Caco-2 (cell line): ENCODE measurements at places on chromosomes 6 and 20. TPM values are rescaled to one million over a fixed set of nuclear protein-coding genes. Genes with fewer than 3 reads are reported as not detected.

DNA sequence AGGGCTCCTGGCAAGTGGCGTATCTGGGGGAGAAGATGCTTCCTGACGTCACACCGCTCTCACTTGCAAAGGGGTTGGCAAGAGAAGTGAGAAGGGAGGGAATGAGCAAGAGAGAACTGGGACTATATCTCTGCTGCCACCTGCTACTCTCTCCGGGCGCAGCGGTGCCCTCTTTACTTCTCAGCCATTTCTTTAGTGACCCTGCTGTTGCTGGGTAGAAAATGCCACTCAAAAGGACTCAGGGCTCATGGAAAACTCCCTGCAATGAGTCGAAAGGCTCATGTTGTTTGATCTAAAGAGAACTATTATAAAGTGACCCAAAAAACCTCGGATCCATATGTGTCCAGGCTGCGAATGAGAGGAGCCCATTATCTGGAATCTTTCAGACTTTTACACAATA, 401.8 kb downstream of the SAMD5 start:
- no peaks in the 10 kb centered on the region for H3K27me3 ChIP-seq
- H3K27ac ChIP-seq: no peak overlapping the region
- no peak for DNase-seq
- no peak overlapping the region for H3K4me3 ChIP-seq

RRBP1 gene
- total RNA-seq: 665 and 758 TPM in 2 replicates

DNA sequence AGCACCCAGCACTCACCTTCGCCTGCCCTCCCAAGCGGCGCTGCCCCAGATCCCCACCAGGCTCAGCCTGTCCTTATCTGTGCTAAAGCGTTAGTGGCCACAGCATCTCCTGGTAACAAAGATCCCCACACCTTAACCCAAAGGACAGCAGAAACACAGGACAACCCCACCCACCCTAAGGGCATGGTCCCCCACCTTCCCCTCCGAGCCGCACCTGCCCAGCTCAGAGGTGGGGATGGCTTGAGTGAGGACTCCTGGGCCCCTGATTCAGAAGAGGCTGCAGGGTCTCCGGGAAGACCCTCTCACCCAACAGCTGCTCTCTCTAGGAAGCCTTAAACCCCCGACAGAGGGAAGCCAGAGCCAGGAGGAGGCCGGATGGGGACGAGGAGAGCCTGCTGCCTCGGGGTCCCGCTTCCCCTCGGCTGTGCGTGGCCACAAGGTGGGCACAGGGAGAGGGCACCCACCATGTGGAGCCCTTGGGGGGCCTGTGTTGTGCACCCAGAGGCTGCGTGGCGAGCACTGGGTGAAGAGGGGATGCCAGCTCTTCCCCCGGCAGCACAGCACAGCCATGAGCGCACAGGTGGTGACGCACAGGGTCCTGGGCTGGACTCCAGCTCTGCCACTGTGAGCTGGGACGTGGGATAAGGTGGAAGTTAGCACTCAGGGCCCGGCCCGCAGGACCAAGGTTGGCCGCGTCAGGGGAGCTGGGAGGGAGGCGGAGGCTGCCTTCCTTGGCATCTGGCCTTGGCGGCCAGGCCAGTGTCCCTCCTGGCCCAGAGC, 31.9 kb upstream of the MRGBP start:
- H3K27me3 ChIP-seq: no peaks in the 10 kb centered on the region; the same call in none of the 2 replicates
- no peak overlapping the region for H3K4me3 ChIP-seq
- H3K4me1 ChIP-seq: peaks cover 13% of the 10 kb centered on the region
- no peak for DNase-seq
- no peaks in the 10 kb centered on the region for H3K36me3 ChIP-seq
- no peak overlapping the region for H3K27ac ChIP-seq

PGC gene
- total RNA-seq: 8.9 and 12.2 TPM in 2 replicates

SEMG1 gene
- total RNA-seq: not detected in 2 replicates

DNA sequence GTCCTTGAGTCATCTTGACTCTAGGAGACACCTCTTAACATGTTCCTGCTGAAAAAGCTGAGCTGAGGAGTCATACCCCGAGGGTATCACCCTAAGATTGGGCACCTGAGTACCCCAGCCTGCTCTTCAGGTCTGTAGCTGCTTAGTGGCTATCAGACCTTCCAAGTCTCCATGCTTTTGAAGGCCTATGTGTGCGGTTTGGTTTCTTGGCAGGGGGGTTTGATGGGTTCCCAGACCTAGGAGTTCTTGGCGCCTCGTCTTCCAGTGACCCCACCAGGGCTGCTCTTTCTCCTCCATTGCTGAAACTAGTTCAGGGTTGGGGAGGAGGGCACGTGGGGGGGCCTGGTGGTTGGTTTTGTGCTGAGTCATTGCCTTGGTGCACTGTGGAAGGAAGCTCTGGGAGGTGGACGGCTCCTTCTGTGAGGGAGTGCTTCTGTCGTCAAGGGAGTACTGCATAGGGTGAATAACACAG, 20.1 kb downstream of the IGF2R start:
- DNase-seq: no peak
- no peak overlapping the region for H3K27ac ChIP-seq
- H3K4me1 ChIP-seq: no peaks in the 10 kb centered on the region
- H3K4me3 ChIP-seq: no peak overlapping the region
- H3K36me3 ChIP-seq: no peaks in the 10 kb centered on the region

- H3K27ac ChIP-seq: no peak overlapping the region
- no peaks in the 10 kb centered on the region for H3K27me3 ChIP-seq
- no peak for DNase-seq
- H3K4me3 ChIP-seq: no peak overlapping the region
- no peaks in the 10 kb centered on the region for H3K4me1 ChIP-seq
- no peaks in the 10 kb centered on the region for H3K36me3 ChIP-seq
Observed at GRCh38 chr6:149153100-149153499, 164.4 kb upstream of the TAB2 start.

GRCh38 chr20:36092398-36093024, 62.0 kb upstream of the EPB41L1 start:
- H3K27me3 ChIP-seq: no peaks in the 10 kb centered on the region
- H3K4me3 ChIP-seq: peak overlapping the region; percentile 86
- peak; percentile 67 for DNase-seq
- peak overlapping the region; percentile 82 for H3K27ac ChIP-seq
- H3K4me1 ChIP-seq: peaks cover 59% of the 10 kb centered on the region
- no peaks in the 10 kb centered on the region for H3K36me3 ChIP-seq

GRCh38 chr20:58330687-58331086, 21.2 kb downstream of the RAB22A start:
- H3K27ac ChIP-seq: no peak overlapping the region
- H3K36me3 ChIP-seq: no peaks in the 10 kb centered on the region
- DNase-seq: no peak
- H3K4me3 ChIP-seq: no peak overlapping the region

OOEP gene
- not detected in 2 replicates for total RNA-seq

DNA sequence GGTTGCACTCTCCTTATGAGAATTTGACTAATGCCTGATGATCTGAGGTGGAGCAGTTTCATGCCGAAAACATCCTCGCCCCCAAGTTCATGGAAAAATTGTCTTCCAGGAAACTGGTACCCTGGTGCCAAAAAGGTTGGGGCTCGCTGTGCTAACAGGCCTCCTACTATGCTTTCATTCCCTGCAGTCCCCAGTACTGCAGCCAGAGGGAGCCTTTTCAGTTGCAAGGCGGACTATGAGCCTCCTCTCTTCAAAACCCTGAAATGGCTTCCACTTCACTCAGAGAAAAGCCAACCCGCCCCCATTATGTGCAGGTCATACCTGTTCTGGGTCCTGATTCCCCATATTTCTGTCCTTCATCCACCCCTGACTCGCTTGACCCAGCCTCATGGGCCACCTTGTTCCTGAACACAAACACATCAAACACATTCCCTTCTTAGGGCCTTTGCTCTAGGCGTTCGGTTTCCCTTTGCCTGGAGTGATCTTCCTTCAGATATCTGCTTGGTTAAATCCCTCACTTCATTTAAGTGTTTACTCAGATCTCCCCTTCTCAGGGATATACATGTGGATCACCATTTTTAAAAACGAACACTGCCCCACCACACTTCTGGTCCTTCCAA, 173.7 kb downstream of the PHACTR1 start:
- no peaks in the 10 kb centered on the region; the same call in 1 of the 2 replicates for H3K27me3 ChIP-seq
- H3K27ac ChIP-seq: no peak overlapping the region
- H3K4me1 ChIP-seq: no peaks in the 10 kb centered on the region
- DNase-seq: peak; percentile 24

DNA sequence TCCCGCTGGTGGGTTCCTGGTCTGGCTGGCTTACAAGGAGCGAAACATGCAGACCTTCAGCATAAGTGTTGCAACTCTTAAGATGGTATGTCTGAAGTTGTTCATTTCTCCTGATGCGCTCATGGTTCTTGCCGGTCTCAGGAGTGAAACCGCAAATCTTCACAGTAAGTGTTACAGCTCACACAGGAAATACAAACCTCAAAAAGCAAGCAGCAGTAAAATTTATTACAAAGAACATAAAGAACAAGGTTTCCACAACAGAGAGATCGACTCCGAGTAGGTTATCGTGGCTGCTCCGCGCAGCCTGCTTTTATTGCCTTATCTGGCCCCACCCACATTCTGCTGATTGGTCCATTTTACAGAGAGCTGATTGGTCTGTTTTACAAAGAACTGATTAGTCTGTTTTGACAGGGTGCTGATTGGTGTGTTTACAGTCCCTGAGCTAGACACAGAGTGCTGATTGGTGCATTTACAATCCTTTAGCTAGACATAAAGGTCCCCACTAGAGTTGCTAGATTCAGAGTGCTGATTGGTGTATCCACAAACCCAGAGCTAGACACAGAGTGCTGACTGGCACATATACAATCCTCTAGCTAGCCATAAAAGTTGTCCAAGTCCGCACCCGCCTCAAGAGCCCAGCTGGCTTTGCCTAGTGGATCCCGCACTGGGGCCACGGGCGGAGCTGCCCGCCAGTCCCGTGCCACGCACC, 39.2 kb downstream of the TRIM27 start:
- H3K36me3 ChIP-seq: no peaks in the 10 kb centered on the region
- H3K4me1 ChIP-seq: no peaks in the 10 kb centered on the region
- no peak overlapping the region for H3K27ac ChIP-seq
- no peak overlapping the region for H3K4me3 ChIP-seq
- H3K27me3 ChIP-seq: no peaks in the 10 kb centered on the region

COX4I2 gene
- total RNA-seq: not detected in 2 replicates

LY6G6C gene
- total RNA-seq: 0.88 and 1.3 TPM in 2 replicates

- H3K27me3 ChIP-seq: no peaks in the 10 kb centered on the region
- H3K36me3 ChIP-seq: no peaks in the 10 kb centered on the region
- no peak overlapping the region for H3K27ac ChIP-seq
- DNase-seq: no peak
Observed at GRCh38 chr6:39553860-39554802, 171.1 kb downstream of the KIF6 start.

MEI4 gene
- total RNA-seq: not detected in 2 replicates

OXT gene
- 1.9 and 2.7 TPM in 2 replicates for total RNA-seq

DNA sequence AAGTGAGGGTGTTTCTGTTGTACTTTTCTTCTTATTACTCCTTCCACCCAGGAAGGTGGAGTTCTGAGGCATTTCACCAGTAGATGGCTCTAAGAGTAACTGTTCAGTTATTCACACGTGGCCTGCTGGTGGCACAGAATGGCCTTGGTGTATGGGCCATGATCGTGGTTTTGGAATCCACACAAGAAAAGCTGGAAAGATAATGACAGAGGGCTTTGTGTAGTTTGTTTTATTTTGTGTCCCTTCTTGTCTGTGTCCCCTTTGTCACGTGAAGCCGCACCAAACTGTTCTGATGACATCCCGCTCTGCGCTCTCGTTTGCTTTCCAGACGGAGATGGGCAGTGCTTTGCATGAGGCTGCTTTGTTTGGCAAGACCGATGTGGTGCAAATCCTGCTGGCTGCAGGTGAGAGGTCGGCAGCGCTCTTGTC, 93.4 kb downstream of the ANKS1A start:
- H3K27me3 ChIP-seq: no peaks in the 10 kb centered on the region
- no peaks in the 10 kb centered on the region for H3K4me1 ChIP-seq
- peak; percentile 20 for DNase-seq
- H3K36me3 ChIP-seq: no peaks in the 10 kb centered on the region
- H3K27ac ChIP-seq: no peak overlapping the region

GRCh38 chr20:58019027-58019849, 209.2 kb downstream of the ANKRD60 start:
- H3K36me3 ChIP-seq: no peaks in the 10 kb centered on the region
- H3K4me1 ChIP-seq: no peaks in the 10 kb centered on the region
- H3K27ac ChIP-seq: no peak overlapping the region
- no peak overlapping the region for H3K4me3 ChIP-seq

COL12A1 gene
- total RNA-seq: 61.8 and 68.0 TPM in 2 replicates

UBD gene
- total RNA-seq: 4.9 and 8.2 TPM in 2 replicates

- H3K4me3 ChIP-seq: no peak overlapping the region
- H3K27ac ChIP-seq: no peak overlapping the region
- no peaks in the 10 kb centered on the region for H3K27me3 ChIP-seq
- no peak for DNase-seq
- 0 out of 2 replicates have a peak, but pooled peaks cover under 1% of the 10 kb centered on the region for H3K4me1 ChIP-seq
Observed at GRCh38 chr6:157683707-157684106, 139.3 kb upstream of the SNX9 start.

RCAN2 gene
- total RNA-seq: not detected in 2 replicates

DNA sequence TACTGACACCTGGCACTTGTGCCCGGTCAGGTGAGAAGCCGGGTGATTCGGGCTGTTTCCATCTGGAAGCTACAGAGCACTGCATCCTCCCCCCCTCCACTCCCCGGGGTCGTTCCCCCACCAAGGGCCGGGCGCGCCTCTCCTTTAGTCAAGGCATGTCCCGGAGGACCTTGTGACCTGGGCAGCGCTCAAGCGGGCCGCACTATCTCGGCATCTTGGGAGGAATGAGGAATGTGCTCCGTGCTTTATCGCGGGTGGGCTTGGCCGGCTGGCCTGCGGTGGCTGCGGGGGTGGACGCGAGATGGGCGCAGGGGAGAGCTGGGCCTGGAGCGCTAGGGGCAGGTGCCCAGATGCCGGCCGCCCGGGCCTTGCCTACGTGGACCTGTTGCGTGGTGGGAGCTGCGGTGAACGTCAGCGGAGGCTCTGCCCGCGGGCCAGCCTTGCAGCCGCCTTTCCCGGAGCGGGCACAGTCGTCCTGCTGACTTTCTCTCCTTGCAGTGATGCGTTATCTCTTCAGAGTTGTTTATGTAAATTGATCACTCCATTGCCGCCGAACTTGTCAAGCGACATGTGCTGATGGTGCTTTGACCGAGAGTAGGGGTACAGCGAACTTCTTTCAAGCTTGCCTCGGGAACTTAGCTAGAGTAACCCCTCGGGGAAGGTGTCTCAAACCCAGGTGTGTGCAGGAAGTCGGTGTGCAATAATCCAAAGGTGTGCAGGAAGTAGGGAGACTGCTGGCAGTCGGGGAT, 1.1 kb downstream of the LRRC1 start:
- peak; percentile 59 for DNase-seq

RBM24 gene
- total RNA-seq: not detected in 2 replicates

RIMS4 gene
- 7.8 and 9.0 TPM in 2 replicates for total RNA-seq

- H3K4me3 ChIP-seq: no peak overlapping the region
- H3K36me3 ChIP-seq: no peaks in the 10 kb centered on the region
- H3K4me1 ChIP-seq: no peaks in the 10 kb centered on the region
- no peak overlapping the region for H3K27ac ChIP-seq
Observed at GRCh38 chr6:166045173-166045859, 122.3 kb downstream of the TBXT start.

- H3K36me3 ChIP-seq: peaks cover 32% of the 10 kb centered on the region
- H3K27ac ChIP-seq: peak overlapping the region; percentile 73
- no peak overlapping the region for H3K4me3 ChIP-seq
- H3K4me1 ChIP-seq: no peaks in the 10 kb centered on the region
- DNase-seq: no peak
Observed at GRCh38 chr20:62337558-62338293, 29.4 kb downstream of the LAMA5 start.

TRAPPC3L gene
- not detected in 2 replicates for total RNA-seq

- H3K27ac ChIP-seq: no peak overlapping the region
- H3K4me3 ChIP-seq: no peak overlapping the region
- no peaks in the 10 kb centered on the region for H3K36me3 ChIP-seq
- H3K27me3 ChIP-seq: no peaks in the 10 kb centered on the region
Observed at GRCh38 chr6:122730775-122731386, 48.6 kb upstream of the FABP7 start.

TGM3 gene
- 0.20 TPM in 1 of 2 replicates, not detected in the other for total RNA-seq

COL9A3 gene
- total RNA-seq: 6.4 and 7.9 TPM in 2 replicates
